ENCODE measurements at places on chromosomes 6 and 20.

DNA sequence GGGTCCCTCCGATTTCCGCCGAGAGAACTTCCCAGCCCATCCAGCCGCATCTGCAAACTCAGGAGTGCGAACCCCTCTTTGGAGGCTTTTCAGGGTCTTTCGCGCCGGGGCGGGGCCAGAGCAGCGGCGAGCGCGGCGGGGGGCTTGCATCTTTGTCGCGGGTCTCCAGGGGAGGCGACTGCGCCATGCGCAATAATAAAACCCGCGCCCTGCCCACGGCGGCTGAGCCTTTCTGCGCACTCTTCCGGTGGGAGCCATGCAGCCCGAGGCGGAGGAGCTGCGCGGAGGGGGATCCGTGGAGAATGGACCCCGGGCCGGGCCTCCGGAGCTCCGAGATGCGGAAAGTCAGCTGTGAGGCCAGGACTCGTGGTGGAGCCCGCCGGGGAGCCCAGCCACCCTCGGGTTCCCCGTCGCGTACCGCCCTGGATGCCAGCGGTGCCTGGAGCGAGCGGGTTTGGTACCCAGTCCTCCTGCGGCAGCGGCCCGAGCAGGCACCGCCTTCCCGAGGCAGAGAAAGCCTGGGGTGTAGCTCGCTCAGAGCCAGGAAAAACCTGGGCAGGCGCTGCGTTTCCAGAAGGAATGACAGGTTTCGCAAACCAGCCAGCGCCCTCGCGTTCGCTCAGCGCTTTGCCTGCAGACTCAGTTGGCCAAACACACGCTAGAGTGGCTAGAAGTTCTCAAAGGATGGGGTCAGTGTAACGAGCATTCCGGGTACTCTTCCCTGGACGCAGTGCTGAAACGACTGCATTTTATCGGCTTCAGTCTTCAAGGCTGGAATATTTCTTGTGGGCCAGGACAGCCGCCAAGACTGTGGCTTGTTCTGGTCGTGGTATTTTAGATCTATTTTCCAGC, 1.2 kb downstream of the AKAP12 start:
- DNase-seq, result no peak

DNA sequence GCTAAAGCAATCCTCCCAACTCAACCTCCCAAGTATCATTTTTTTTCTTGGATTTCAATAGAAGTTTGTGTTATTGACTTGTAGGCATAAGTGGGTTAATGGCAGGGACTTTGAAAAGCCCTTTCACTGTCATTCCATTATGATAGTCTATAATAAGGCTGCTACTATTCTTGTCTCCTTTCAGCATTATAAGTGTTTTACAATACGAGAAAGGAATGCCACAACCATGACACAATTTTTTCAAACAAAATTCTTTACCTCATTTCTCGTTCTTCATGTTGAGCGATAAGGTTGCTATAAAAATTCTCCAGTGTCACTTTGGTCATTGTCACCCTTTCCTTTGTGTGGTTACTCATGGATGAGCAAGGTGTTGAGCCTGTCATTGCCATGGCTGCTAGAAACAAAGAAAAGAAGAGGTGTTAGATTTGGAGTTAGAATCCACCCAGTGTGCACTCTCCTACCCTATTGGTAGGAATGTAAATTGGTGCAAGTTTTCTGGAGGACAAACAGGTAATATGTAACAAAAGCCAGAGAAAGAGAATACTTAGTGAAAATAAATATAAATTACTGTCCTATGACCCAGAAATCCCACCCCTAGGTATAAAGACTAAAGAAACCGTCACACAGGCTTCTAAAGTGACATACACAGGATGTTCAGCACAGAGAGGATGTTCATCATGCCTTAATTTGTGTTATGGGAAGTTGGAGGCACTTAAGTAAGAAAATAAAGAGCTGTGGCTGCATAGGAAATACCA, 7.3 kb downstream of the STK38 start:
- DNase-seq, result no peak

DNA sequence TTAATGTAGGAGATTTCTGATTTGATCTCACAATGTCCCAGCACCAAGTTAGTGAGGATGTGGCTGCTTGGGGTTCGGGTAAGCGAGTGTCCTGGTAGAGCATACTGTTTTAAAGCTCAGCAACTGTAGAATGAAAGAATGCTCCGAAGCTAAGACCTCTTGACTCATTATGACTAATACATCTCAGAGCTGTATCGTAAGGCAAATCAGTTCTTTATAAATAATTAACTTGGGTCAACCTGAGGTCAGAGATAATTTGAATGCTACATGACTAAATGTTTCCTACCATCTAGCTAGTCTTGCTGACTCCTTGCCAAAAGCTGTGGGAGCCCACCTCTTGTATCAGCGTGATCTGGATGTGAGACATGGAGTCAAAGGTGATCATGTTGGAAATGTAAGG, 128.8 kb upstream of the PDE7B start:
- no peak for DNase-seq

DNA sequence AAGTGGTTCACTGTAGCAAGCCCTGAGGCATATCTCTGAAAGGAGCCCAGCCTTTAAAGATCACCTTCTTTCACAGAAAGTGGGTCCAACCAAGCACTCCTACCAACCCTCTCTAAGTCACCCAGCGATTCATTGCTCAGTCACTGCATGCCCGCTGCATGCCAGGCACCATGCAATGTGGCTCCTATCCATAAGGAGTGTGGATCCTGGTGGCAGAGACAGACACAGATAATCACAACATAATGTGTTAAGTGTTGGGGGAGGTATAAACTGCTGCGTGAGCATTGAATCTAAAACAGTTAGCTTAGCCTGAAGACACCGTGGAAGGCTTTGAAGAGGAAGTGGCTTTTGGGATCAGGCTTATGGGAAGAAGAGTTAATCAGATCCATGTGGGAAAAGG, 659.5 kb downstream of the PTPRT start:
- DNase-seq, result no peak

DNA sequence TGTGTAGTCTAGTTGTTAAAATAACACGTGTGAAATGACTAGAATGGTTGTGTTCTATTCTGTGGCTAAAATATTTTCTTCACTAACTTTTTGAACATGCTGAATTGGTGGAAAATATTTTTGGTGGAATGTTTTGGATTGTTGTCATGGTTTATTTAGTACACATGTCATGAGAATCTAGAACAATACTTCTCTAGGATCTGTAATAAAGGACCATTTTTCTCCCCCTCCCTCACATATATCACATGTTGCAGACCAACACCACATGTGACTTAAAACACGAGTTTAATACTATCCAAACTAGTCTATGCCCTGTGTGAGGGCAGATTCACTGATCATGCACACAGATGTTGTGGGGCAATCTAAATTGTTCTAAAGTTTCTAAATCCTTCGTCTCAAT, 29.2 kb downstream of the FIG4 start:
- no peak for DNase-seq

DNA sequence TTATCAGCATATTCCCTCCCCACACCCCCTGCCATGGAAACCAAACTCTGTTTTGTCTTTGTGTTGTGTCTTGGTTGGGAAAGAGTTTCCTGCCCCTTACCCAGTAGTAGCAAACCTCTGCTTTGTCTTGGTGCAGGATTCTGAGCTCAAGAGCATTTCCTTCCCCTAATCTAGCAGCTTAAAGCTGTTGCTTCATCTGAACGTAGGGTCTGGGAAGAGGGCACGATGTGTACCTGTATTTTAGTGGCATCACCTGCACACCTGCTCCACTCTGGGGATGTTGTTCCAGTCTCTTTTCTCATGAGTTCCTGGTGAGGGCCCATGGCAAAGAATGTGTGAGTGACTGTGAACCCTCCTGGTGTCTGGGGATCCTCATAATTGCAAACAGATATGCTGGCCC, 164.7 kb downstream of the SCP2D1 start:
- DNase-seq, result no peak

- no peak for DNase-seq
Observed at GRCh38 chr6:72709431-72709830, 87.6 kb downstream of the KCNQ5 start.

- DNase-seq, result no peak
Observed at GRCh38 chr20:5065879-5066383, 53.8 kb downstream of the PCNA start.

- no peak for DNase-seq
Observed at GRCh38 chr6:7112171-7112570, 4.4 kb downstream of the RREB1 start.

- no peak for DNase-seq
Observed at GRCh38 chr6:119575721-119576120, 226.2 kb upstream of the MAN1A1 start.

DNA sequence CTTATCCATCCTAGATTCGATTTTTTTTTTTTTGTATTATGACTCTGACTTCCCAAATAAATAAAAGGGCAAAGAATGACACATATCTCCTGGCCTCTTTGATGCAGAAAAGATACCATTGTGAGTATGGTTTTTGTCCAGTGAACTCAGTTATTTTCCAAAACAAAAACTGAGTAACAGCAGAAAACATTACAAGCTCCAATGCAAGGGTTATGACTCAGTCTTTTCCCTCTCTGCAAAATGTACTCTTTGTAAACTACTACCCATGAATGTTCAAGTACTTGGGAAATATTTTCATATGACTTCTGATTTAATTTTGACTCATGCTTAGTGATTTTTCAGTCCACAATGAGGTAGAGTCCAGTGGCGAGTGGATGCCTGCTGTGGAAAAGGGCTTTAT, 355.3 kb downstream of the RNF144B start:
- no peak for DNase-seq

DNA sequence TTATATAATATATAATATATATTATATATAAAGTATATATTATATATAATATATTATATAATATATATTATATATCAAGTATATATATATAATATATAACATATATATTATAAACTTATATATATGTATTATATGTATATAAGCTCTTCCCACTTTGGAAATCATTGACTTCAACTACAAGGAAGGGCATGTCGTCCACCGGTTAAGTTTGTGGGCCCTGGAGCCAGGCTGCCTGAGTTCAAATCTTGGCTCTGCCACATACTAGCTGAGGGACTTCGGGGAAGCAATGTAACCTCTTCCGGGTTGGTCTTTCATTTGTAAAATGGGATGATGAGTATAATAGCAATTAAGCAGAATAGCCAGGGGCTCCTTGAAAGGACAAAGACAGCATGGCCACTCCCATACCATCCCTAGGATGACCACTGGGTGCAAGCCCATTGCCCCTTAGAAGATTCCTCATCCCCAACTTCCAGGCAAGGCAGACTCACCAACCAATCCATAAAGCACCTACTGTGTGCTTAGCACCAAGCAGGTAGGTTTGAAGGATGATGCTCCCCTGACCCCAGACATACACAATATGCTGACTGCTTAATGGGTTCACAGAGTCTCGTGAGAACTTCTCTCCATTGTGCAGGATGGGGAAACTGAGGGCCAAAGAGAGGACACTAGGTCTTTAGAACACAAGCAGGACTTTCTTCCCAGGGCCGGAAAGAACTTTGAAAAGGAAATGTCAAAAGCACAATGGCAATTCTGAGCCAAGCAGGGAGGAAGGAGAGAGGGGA, 163.2 kb downstream of the MRPL14 start:
- no peak for DNase-seq

DNA sequence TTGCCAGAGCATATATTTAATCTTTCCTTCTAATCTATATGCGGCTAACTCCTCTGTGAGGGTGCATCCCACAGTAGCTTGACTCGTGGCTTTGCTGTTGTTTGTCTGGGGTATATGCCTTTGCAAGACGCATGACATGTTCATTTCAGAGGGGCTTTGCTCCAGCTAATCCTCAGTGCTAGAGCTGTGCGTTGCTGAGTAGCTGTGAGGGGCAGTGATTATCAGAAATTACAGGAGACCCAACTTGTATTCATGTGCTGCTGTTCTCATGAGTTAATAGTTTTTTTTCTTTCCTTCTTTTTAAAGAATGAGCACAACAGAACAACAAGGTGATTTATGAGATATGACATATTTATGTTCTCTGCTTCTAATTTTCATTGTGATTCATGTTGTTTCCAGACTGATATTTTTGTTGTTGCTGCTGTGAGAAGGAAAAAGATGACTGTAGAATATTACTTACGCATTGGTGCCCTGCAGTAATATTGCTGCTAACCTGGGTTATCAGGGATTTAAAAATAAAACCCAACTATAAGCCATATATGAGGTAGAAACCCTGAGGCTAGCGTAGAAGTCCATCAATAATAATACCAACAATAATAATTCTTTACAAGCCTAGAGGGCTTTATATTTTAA, 168.3 kb downstream of the KLHL32 start:
- no peak for DNase-seq

GRCh38 chr6:1841136-1841535, 231.4 kb downstream of the FOXC1 start:
- no peak for DNase-seq

- DNase-seq, result no peak
Observed at GRCh38 chr6:151276112-151276740, 36.5 kb downstream of the AKAP12 start.

- peak; percentile 92 for DNase-seq
Observed at GRCh38 chr6:38702558-38703397, at the start of gene GLO1. TSS of gene GLO1 (minus strand) at chr6:38703145. CDS start at chr6:38703054, 91 bp downstream.

Measured in NCI-H1436 treated with DMSO at 0.1 percent for 48 hours (cell line).